Stimulated activated CD8-positive, alpha-beta memory T cell treated with anti-CD3 and anti-CD28 coated beads, Interleukin-4, amount 100 ng/mL, for 48 hours (primary cell): ENCODE measurements at places on chromosomes 3 and 15.

- DNase-seq: no peak
Observed at GRCh38 chr3:123412811-123413604, 35.9 kb downstream of the ADCY5 start.

DNA sequence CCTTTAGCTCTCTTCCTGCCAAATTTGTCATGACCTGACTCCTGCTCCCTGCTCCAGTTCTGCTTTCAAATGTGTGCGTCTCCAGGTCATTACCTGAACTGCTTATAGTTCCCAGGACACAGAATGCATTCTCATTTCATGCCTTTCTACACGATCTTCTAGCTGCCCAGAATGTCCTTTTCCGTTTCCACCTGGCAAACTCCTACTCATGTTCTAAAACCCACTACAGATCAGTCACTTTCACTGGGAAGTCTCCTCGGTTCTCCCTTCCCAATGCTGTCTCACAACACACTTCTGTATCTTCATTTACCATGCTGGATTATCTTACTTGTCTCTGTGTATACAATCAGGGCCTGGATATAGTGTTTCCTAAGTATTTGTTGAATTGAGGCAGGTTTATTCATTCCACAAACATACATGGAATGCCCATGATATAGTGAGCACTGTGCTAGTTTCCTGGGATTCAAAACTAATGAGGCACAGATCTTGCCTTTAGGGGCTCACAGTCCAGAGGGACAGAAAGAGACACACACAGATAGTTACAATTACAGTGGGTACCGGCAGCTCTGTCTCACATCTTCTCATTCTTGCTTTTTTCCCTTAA lies 1.6 kb upstream of the NOX5 start:
- DNase-seq: no peak

- DNase-seq: no peak
Observed at GRCh38 chr3:64467255-64467944, 220.4 kb downstream of the ADAMTS9 start.

- DNase-seq: no peak
Observed at GRCh38 chr15:83475551-83475950, 28.4 kb downstream of the SH3GL3 start.

GRCh38 chr3:192917028-192917403 lies 640 bp downstream of the MB21D2 start:
- DNase-seq: peak; percentile 59

- DNase-seq: no peak
Observed at GRCh38 chr15:41881550-41881919, 12.3 kb downstream of the SPTBN5 start.

DNA sequence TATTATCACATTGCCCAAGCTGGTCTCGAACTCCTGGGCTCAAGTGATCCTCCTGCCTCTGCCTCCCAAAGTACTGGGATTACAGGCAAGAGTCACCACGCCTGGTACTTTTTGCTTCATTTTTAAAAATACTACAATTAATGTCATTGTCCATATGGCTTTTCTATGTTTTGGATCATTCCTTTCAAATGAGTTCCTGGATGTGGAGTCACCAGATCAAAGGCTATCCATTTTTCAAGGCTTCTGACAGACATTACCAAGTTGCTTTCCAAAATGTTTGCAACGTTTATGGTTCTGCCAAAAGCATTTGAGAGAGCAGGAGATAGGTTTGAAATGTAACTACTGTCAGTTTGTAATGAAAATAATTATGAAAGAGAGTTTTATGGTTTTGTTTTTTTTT lies 34.2 kb upstream of the BCL2L10 start:
- no peak for DNase-seq

DNA sequence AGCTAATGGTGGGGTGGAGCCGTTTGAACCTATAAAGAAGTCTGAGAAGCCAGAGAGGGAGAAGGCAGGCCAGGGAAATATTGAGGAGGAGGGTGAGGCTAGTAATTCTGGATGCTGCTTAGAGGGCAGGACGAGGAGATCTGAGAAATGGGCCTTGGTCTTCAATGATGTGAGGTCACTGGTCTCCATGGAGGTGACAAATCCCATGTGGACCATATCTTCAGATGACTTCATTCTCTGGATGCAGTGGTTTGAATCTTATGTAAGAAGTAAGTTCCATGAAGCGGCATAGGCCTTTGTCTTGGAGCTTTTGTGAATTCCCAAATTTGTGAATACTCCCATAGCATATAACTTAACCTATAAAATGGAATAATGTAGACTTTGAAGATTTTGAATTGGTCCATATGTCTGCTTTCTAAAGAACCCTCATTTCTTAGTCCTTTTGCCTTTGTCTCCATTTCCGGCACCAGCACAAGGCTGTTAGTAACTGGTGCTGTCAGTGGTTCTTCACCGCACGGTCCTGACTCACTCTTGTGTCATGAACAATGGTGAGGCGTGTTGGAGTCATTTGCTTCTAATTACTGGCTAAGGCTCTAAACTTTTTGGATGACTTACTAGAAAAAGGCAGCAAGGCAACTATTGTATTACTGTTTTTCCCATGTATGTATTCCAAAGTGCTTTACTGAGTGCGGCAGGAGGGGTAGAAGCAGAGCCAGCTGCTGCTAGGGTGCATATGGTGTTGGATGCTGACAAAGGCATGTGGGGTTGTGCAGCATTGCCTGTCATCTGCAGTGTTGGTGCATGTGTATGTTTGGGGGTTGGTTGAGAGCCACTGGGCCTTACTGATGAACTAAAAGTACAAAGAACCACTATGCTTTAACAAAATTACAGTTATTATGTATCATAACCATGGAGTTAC lies 279.3 kb upstream of the C2CD4B start:
- DNase-seq: peak; percentile 25

- no peak for DNase-seq
Observed at GRCh38 chr15:29456964-29457363, 187.3 kb upstream of the NSMCE3 start.

- no peak for DNase-seq
Observed at GRCh38 chr3:177824190-177824786, 627.0 kb upstream of the TBL1XR1 start.

GRCh38 chr3:124663690-124664089 lies 66.6 kb upstream of the UMPS start:
- no peak for DNase-seq

DNA sequence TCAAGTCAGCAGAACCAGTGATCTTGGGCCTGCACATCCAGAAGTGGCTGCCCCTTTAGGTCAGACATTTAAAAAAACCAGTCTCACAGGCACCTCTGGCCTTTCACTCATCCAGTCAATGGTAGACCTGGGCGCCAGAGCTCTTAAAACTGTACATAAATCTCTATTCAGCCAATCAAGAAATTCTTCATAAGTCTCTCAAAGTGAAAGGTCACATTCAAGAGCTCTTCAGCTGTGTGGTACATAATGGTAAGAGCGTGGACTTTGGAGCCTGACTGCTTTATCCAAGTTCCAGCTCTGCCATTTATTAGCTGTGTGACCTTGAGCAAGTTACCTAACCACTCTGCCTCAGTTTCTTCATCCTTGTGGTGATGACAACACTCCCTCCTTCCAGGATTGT lies 22.3 kb upstream of the MORF4L1 start:
- no peak for DNase-seq

DNA sequence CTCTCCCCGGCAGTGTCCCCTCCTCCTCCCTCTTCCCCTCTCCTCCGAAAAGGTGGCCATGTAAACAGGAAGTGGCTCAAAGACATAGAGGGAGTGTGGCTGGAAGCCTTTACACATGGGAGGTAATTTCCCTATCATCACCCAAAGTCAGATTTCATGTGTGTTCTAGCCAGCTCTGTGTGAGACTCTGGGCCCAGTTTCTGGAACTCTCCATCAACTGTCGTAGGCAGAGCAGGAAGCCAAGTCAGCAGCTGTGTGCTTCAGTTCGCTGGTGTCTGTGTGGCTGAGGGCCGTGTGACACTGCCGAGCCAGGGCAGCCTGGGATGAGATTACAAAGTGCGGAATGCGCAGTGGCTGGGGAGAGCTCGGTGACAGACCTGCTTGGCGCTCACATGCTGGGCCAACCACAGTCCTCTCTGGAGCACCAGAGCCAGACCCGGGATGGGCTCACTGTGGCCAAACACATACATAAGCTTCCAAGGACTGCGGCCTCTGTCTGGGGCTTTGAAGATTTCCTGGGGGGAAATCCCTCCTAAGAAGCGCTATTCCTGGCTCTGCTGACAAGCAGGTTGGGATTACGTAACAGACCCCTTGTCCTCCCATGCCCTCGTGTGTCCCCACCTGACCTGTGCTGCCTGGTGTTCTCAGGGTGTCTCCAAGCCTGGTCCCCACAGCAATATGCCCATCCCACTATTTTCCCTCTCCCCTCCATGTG lies 50.7 kb downstream of the UMPS start:
- DNase-seq: no peak

DNA sequence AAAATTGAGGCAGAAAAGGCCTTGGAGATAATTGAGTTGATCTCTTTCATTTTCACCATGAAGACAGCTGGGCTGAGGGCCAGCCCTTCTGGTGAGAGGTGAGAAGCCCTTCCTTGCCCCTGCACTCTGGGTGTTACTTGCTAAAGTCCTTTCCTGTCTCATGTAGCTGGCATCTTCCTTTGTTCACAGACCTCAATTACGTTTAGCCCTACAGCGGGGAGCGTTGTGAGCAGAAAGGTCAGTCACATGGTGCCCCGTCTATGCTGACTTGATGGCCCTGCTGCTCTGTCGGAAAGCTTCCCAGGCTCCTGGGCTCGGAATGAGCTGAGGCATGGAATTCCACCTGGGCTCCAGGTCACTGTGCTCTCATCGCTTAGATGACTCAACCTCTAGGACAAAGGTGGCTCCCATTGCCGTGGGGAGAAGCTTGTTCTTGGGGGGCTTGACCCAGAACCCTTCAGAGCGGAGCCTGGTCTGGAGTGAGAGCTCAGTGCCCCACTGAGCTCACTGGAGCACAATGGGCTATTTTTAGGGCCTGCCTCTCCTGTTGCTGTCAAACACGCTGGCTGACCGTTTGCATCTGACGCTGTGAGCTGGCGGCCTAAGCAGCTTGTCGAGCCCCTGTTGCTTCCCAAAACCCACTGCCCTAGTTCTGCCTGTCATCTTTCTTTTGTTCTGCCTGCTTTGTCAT lies 47.0 kb downstream of the RPLP1 start:
- DNase-seq: no peak

DNA sequence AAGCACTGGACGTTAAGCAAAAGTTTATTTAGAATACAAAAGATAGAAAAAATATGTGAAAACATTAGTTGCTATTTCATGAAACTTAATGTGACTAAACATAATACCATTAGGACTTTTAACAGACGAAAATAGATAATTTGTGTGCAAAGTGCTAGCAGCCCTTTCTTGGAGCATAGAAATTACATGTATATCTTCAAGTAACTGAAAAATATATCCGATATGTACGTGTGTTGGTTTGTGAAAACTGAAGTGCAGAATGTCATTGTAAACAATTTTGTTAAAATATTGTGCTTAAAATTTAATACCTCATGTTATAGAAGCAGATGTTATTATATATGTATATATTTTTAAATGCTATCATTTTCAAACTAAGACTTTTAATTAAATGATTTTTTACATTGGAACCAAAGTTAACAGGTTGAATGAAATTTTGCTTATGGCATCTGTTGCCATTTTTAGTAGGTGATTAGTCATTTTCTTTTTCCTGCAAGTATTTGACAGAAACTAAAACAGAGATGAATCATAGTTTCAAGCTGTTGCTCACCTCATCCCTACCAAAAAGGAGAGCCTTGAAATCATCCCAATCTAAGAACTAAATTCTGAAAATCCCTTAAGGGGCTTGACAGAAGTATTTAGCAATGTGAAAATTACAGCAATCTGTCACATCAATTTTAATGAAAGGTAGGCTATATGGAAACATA lies 334.8 kb downstream of the NAALADL2 start:
- no peak for DNase-seq

DNA sequence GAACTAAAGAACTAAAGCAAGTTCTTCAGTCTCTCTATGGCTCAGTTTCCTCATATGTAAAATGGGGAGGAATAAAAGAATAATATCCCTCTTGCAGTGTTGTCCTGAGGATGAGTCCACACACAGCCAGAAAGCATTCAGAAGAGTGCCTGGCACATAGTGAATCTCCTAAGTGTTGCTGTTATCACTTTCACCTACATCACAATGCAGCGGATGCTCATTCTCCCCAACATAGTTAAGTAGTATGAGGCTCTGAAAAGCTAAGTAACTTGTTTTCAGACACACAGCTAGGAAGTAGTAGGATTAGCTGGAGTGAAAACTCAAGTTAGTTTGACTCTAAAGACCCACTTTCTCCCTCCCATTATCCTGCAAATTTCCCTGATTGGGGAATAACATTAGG lies 9.1 kb upstream of the USP3 start:
- no peak for DNase-seq

DNA sequence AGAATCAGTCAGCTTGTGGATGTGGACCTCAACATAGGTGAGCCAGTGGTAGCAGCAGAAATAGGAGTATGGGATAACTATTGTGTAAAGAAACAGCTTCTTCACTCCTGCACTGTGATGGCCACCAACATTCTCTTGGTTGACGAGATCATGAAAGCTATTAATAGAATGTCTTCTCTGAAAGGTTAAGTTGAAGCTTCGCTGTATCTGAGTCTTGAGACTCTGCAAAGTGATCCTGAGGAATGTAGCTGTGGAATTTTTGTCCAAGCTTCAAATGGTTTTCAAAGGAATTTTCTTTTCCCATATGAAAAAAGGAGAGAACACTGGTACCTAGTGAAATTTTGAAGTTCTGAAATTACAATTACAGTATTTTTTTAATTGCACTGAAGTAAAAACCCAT lies 146.3 kb downstream of the GMNC start:
- no peak for DNase-seq

DNA sequence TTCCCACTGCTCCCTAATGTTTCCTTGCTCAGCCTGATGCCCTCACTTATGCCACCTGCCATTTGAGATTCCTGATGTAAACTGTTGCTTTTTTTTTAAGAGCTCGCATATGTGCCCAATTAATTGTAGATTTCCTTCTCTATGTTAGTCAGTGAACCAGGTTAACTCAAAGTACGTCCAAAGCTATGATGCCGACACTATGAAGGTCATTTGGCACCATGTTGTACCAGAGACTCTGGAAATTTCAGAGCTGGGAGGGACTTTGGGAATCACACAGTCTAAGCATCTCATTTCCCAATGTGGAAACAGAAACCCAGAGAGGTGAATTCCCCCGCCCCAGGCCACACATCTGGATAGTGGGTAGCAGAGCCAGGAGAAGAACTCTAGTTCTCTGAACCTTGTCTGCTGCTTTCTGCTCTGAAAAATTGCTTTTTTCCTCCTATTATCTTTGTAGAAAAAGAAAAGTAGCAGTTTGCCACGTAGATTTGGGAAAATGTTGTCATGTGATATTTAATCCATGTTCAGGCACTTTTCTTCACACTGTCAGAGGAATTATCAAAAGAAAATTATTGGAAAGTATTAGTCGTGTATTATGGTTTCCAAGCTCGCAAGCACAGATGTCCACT lies 38.5 kb upstream of the TNFAIP8L3 start:
- no peak for DNase-seq

GRCh38 chr3:160886421-160886820 lies 130.4 kb downstream of the PPM1L start:
- DNase-seq: no peak
